ENCODE measurements at places on chromosomes 7 and 10. TPM values are rescaled to one million over a fixed set of nuclear protein-coding genes. Genes with fewer than 3 reads are reported as not detected.

HGF gene
- total RNA-seq, result 0.79 TPM

STRIP2 gene
- 0.76 TPM for total RNA-seq

TRIP6 gene
- total RNA-seq, result 109 TPM

SDK1 gene
- total RNA-seq, result 9.3 TPM

USP54 gene
- total RNA-seq, result 17.8 TPM

LBX1 gene
- not detected for total RNA-seq

LIPK gene
- 1.9 TPM for total RNA-seq
